ENCODE measurements at places on chromosomes 3 and 15.

DNA sequence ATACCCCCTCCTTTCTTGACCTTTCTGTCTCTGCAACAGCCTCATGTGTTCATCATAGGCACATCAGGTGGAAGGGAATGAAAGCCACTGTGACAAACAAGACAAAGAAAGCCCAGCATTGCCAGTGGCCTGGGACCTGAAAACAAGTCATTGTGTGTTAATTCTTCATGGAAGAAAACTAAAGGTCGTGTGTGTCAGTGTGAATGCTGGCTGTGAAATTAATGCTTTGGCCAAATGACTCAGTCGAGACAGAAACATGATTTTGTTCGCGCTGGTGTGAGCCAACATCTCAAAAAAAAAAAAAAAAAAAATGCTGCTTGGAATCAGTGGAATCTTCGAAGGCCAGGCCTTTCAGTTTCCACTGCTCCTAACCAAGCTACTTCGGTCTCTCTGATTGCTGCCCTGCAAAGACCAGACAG is 386.5 kb upstream of the PROK2 start:
- no peak for DNase-seq

- DNase-seq = no peak
These were observed 246.1 kb upstream of the ATP10A start for GRCh38 chr15:26109203-26109602.

GRCh38 chr3:135161425-135161824 is 366.4 kb downstream of the EPHB1 start:
- DNase-seq = no peak

GRCh38 chr3:111613294-111613693 is 18.1 kb upstream of the ZBED2 start:
- DNase-seq = no peak
